Cardiac septum (tissue), 1 donor: ENCODE measurements at places on chromosomes 7 and 10. TPM values are rescaled to one million over a fixed set of nuclear protein-coding genes. Genes with fewer than 3 reads are reported as not detected.

The ITIH5 gene
- total RNA-seq = 8.4 TPM

- DNase-seq = no peak
Observed at GRCh38 chr10:73884017-73884416, 9.7 kb upstream of the CAMK2G start.

The MICALL2 gene
- total RNA-seq = 19.7 TPM

DNA sequence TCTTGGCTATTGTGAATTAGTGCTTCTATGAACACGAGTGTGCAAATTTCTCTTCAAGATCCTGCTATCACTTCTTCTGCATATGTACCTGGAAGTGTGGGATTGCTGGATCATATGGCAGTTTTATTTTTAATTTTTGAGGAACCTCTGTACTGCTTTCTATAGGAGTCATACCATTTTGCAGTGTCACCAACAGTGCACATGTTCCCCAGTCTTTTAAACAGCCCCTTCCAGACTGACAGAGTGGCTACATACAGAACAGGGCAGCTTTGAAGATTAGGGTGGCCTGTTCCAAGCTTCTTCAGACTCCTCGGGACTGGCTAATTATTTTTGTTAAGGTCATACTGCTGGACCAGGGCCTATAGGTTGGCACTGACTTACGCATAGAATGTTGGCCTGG lies 82.9 kb downstream of the AUTS2 start:
- no peak for DNase-seq

The AKR1C2 gene
- 8.5 TPM for total RNA-seq

The ZNF365 gene
- total RNA-seq = 1.2 TPM

DNA sequence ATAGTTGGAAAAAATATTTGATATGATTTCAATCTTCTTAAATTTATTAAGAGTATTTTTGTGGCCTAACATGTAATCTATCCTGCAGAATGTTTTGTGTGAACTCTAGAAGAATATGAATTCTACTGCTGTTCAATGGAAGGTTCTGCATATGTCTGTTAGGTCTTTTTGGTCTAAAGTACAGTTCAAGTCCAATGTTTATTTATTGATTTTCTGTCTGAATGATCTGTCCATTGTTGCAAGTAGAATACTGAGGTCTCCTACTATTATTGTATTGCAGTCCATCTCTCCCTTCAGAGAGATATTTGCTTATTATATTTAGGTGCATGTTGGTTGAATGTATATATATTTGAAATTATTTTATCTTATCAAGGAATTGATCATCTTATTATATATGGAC lies 18.9 kb upstream of the DYNC1I1 start:
- DNase-seq = no peak

DNA sequence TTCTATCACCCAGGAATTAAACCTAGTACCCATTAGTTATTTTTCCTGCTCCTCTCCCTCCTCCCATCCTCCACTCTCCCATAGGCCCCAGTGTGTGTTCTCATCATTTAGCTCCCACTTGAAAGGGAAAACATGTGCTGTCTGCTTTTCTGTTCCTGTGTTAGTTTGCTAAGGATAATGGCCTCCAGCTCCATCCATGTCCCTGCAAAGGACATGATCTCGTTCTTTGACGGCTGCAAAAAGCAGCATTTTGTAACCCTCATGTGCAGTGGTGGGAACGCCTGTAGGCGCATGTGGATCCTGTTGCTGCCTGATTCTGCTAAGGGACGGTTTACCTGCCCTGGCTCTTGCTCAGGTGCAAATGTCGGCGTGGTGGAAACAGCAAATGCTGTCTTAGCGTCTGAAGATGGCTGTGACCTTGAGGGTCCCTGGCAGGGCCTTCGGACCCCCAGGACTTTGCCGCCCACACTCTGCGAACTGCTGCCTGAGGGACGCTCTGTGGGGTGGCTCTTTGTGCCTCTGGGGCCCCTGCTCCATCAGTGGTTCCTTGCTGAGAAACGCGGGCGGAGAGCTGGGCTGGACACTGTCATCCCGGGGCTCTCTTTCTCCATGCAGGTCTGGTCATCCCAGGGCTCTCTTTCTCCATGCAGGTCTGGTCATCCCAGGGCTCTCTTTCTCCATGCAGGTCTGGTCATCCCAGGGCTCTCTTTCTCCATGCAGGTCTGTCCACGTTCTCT lies 5.6 kb upstream of the MTG1 start:
- DNase-seq = peak; percentile 46

GRCh38 chr10:88070080-88070880 lies 206.9 kb downstream of the PTEN start:
- no peak for DNase-seq

DNA sequence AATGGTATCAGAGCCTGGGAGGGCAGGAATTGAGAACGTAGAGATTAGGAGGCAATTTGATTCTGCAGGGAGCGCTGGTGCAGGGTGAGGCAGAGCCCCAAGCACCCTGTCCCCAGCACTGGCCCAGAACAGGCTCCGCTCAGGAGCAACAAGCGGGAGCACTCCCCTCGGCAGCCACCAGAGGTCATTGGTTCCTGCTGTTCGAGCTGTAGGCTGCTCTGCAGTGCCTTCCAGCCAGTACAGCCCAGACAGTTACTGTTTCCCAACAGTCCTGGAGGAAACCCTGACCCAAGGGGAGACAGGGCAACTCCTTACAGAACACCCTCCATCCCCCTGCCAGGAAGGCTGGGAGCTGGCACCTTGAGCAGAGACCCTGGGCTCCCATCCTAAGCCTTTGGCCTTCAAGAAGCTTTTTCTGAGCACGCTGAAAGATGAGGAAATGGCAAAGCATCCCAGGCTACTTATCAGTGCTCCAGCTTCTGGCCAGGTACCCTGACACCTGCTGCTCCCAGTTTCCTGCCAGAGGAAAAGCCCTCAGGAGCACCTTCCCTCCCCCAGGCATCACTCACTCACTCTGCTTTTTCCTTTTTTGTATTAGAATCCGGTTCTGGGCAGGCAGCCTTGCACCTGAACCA lies 71.2 kb upstream of the EFCAB10 start:
- no peak for DNase-seq

- no peak for DNase-seq
Observed at GRCh38 chr10:17092986-17093803, 36.4 kb downstream of the CUBN start.

DNA sequence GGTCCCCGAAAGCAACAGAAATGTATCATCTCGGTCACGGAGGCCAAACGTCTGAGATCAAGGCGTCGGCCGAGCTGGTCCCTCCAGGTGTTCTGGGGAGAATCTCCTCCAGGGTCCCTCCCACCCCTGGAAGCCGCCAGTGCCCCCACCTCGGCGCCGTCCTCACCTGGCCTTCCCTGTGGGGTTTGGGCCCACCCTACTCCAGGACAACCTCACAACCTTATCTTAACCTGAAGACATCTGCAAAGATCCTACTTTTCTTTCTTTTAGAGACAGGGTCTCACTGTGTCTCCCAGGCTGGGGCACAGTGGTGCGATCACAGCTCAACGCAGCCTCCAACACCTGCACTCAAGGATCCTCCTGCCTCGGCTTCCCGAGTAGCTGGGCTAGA lies 33.4 kb downstream of the ADAP1 start:
- DNase-seq = peak; percentile 71

The BLNK gene
- 0.86 TPM for total RNA-seq

The OR2A12 gene
- not detected for total RNA-seq

- no peak for DNase-seq
Observed at GRCh38 chr7:49530481-49530880, 243.0 kb upstream of the VWC2 start.

- DNase-seq = no peak
Observed at GRCh38 chr7:149473251-149473650, 12.4 kb upstream of the ZNF777 start.

GRCh38 chr10:101624526-101625102 lies 36.5 kb downstream of the DPCD start:
- peak; percentile 56 for DNase-seq

The ZC3HAV1L gene
- total RNA-seq = 3.2 TPM

DNA sequence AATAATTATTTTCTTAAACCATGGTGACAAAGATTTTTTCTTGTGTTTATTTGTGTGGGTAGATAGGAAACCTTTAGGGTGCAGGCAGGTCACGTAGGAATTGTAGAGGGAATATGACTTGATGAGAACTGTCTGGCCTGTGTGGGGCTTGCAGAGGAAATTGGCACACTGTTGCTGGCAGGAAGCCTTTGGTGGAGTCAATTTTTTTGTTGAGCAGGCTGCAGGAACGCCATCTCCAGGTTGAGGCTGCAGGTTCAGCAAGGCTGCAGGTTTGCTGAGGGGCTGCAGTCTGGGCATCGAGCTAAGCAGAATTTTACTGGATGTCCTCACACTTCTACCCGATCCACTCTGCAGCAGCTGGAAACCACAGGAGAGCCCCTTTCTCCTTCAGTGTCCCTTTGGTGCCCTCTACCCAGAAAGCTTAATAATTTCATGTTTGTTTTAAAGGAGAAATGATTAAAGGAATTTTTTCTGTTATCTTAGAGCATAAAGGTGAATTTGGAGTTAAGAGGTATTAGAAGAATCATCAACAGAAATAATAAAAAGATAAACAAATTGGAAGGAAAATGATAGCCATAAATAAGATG lies 37.0 kb downstream of the TBC1D12 start:
- DNase-seq = no peak

GRCh38 chr7:8105449-8106095 lies 137.0 kb downstream of the GLCCI1 start:
- no peak for DNase-seq

The ECHDC3 gene
- total RNA-seq = 35.1 TPM

The FAM185A gene
- 6.7 TPM for total RNA-seq

- DNase-seq = peak; percentile 90
Observed at GRCh38 chr7:604001-604883, 84.6 kb upstream of the PDGFA start.

The TLL2 gene
- total RNA-seq = 3.8 TPM

DNA sequence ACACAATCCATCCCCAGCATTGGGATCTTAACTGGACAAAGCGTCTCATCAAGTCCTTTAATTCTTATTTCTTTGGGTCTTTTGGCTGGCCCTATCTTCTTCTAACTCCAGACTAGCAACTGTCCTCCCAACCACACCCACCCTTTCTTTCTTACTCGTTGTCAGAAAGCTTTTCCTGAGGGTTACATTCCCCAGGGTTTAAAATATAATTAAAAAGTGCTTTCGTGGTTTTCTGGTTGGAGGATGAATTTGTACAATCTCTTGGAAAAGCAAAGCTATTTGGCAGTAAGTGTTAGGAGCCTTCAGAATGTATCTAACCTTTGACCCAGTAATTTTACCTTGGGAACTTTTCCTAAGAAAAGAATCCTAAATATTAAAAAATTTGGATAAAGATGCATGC lies 10.4 kb upstream of the ITGB8 start:
- no peak for DNase-seq

The COL1A2 gene
- 170 TPM for total RNA-seq

- no peak for DNase-seq
Observed at GRCh38 chr10:110546077-110546476, 21.4 kb upstream of the SMC3 start.

DNA sequence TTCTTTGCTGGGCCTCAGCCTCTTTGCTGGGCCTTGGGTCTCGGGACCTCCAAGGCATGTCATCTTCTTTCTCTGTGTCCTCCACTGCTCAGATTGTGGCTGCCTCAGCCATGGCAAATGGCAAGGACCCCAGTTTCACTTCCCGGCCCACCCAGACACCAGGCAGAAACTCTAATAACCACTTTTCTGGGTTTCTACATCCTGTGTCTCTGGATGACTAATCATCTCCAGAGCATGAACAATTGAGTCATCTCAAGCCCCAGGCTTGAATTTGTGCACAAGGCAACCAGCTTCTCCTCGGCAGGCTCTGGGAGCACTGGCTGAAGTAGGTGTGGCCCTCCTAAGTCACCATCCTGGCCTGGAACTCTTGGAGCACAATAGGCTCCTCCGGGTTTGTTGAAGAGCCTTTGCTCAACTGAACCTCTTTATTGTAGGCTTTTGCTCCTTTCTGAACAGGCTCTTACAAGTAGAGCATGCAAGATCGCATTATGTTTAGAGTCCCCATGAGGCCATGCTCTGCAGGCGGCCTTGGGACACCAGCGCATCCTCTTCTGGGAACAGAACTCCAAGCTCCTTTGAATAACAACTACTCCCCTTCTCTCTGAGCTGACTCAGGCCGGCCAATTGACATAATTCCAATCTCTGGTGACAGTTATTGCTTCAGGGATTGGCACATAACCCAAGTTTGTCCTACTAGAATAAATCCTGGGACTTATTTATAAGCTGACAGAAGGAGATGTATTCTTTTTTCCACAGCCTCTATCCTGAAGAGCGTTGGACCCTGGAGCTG lies 218.1 kb downstream of the WDR11 start:
- no peak for DNase-seq

- DNase-seq = no peak
Observed at GRCh38 chr7:128115821-128116723, 84.8 kb upstream of the LRRC4 start.

GRCh38 chr7:73718438-73718881 lies 1.0 kb downstream of the STX1A start:
- no peak for DNase-seq

The GPR141 gene
- total RNA-seq = 0.40 TPM

DNA sequence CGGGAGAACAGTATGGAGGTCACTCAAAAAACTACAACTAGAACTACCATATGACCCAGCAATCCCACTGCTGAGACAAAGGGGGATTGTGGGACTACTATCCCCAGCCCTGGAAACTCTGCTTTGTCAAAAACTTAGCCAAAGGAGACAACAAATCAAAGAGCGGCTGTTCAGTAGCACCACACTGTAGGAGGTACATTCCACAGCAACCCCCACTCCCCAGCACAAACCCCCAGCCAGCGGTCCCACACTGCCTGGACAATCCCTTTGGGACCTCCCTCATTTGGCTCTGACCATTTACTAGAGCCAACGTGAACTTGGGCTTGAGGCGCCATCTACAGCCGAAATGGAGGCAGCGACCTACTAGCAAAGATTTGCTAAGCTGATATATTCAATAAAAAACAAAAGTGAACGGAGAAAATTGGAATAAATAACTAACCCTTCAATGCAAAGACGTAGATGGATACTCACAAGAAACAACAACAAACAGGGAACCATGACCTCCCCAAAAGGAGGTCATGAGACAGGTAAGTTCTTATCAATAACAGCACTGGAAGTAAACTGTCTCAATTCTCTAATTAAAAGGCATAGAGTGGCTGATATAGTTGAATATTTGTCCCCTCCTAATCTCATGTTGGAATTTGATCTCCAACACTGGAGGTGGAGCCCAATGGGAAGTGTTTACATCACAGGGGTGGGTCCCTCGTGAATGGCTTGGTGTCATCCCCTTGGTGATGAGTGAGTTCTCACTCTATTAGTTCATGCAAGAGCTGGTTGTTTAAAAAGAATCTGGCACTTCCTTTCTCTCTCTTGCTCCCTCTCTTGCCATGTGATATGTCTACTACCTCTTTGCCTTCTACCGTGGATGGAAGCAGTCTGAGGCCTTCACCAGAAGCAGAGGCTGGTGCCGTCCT lies 119.0 kb upstream of the KCNMA1 start:
- no peak for DNase-seq
